ENCODE measurements at places on chromosomes 4 and X.

- no peak for DNase-seq
Measured at GRCh38 chr4:3451956-3452355, 10.2 kb downstream of the HGFAC start.

- DNase-seq = no peak
Measured at GRCh38 chrX:64195862-64196261, 9.6 kb downstream of the AMER1 start.

DNA sequence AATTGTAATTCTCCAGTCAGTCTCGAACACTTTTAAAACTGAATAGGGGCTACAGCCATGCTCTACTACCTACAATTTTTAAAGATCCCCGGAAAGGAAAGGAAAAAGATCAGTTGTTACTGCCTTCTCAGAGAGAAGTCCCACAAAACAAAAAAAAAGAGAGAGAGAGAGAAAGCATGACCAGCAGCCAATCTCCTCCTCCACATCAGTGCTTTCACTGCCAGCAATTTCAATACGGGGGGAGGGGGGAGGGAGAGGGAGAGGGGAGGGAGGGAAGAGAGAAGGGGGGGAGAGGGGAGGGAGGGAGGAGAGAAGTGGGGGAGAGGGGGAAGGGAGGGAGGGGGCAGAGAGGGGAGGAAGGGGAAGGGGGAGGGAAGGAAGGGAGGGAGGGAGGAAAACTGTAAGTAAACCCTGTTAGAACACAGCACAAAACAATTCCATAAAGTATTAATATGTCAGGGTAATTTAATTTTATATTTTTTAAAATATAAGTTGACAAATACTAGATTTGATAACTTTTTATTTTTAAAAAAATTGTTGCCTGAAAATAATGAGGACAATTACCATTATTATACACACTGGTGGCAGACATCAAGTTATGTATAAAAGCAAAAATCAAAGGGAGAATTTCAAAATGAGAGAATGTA, 108.0 kb downstream of the LRBA start:
- DNase-seq = no peak

GRCh38 chr4:83082777-83083176, 31.8 kb downstream of the PLAC8 start:
- no peak for DNase-seq

DNA sequence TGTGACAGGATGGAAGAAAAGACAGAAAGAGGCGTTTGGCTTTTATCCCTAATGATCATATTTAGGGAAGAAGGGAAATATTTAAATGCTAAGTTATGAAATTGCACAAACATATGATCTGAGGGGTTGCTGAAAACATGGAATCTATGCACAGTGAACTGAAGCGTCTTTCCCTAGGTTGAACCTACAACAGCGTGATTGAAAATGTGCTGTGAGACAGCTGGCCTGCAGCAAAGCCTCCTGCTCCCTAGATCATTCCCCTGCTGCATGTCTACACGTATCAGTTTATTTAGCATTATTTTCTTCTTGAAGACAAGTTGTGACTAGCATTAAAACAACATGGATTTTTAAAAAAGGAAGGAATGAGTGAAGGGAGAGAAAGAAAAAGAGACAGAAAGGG, 272.5 kb upstream of the TRAM1L1 start:
- no peak for DNase-seq

DNA sequence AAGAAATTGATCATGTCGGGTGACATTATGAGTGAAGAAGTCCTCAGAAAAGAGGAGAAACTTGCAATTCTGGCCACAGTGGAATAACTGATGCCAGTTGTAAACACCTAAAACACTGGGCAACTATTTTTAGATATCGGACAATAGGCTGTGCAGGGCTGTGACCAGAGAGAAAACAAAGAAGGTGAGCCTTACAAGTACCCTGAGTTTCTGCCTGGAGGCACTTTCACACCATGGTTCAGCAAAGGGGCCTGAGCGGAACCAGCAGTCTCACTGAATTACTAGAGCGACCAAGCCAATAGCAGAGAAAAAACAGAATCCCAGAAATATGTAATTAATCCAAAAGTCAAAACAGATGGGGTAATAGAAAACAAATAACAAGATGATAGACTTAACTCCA, 11.2 kb downstream of the IRAK1 start:
- no peak for DNase-seq

DNA sequence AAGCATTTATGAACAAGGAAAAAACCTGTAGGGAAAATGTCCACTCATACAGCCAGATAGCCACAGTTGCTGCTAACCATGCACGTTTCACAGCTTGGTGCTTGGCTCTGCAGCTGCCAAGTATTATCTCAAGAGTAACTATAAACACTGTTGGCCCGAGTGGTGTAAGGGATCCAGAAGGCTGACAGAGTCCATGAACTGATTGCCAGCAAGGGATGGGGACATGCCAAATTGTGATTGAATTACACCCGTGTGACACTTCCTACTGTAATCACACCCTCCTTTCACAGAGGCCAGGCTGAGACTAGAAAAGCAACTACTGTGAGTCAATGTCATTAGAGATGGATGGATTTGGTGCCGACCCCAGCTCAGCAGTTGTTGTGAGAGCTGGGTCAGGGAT, 223.9 kb upstream of the ANKRD50 start:
- no peak for DNase-seq

DNA sequence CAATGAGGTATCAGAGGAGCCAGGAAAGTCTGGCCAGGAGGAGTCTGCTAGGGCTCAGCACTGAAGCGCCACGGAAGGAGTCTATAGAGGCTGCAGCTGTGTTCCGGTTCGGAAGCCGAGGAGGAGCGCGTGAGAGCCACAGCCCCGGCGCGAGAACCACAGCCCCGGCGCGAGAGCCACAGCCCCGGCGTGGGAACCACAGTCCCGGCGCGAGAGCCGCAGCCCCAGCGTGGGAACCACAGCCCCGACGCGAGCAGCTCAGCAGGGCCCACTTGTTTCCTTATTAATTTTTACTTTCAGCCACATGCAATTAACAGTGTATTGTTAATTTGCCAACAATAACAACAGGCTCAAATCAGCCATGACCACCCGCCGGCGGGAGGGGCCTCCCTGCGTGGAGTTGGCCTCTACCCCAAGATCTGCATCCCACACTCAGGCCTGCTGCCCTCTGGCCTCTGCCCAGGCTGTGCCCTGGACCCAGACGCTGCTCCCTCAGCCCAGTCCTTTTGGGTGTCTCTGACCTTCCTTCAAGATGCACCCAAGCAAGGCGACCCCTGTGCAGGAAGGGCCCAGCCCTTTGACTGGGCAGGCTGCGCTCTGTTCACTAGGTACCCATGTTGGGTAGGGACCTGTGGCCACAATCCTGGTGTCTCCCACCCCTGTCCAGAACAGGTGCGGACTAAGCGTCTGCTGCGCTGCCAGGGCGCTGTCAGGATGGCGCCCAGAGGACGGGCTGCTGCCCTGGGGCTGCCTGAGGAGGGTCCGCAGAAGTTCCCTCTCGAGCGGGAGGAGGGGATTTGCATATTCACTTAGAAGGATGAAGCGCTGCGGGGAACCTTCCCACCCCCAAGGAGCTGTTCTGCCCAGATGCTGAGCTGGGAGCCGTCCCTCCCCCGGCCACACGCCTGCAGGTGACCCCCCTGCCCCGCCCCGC, 113.8 kb downstream of the ADRA2C start:
- DNase-seq = no peak

GRCh38 chr4:5472160-5472591, 236.2 kb downstream of the EVC2 start:
- peak; percentile 30 for DNase-seq

GRCh38 chr4:109699553-109700225, 3.6 kb downstream of the CASP6 start:
- no peak for DNase-seq

DNA sequence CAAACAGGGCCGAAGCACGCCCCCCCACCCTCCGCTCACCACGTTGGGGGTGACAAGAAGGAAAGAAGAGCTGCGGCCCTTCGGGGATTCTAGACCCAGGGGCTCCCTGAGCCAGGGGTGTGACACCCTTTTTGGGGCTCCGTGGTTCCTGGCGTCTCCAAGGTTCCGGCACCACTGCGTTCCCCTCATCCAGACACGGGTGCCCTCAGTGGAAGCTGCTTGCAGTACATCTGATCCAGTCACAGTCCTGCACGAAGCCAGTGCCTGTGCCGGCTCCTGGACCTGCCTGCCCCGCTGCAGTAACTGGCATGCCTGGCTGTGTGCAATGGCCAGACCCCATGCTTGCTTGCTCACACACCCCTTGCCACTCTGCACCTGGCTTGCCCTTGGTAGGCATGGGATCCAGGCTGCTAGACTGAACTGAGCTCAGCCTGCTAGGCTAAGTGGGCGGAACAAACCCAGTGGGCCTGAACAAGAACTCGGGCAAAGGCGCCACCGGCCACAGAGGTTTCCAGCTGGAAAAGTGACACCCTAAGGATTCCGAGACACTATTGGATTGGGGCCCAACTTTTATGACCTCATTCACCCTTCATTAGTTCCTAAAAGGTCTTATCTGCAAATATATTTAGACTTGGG, 420.4 kb upstream of the AGA start:
- DNase-seq = no peak

Measured in cerebellar nuclear complex (tissue), 1 donor.